RWPE2 (cell line): ENCODE measurements at places on chromosomes 4 and X.
A peak's percentile ranks its signal among the peaks of the same experiment; 100 is the strongest.

DNA sequence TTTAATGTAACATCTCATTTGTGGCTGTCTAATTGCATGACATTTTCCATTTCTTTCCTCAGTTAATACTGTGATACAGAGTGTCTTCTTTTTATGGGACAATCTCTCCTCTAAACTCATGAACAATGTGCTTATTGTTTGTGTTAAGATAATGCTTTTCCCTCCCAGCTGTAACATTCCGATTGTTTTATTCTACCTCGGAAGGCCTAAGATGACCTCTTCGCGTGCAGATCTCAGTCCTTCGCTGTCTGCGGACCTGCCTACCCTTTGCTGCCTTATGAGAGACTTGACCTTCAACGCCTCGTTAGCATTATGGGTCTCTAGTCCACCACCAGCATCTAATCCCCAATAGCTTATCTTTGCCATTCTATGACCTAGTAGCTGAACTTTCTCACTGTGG lies 29.8 kb upstream of the ZFP42 start:
- DNase-seq: no peak

- no peak for DNase-seq
Observed at GRCh38 chrX:1591863-1592469, 562 bp downstream of the AKAP17A start.

DNA sequence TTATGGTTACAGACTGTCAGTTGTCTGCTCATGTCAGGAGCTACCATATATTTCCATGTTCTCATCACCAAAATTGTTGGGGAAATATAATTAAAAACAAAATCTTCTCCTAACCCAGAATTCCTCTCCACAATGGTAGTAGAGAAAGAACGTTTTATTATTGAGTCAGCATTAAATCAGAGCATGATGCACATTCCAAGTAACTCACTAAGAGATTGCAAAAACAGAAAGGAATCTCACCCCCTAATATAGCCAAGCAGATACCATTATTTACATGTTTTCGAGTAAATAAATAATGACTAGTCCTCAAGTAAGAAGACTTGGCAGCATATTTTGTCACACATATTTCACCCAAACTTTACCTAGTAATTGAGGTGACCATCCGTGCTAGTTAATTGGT lies 36.2 kb upstream of the ARHGEF6 start:
- DNase-seq: no peak

DNA sequence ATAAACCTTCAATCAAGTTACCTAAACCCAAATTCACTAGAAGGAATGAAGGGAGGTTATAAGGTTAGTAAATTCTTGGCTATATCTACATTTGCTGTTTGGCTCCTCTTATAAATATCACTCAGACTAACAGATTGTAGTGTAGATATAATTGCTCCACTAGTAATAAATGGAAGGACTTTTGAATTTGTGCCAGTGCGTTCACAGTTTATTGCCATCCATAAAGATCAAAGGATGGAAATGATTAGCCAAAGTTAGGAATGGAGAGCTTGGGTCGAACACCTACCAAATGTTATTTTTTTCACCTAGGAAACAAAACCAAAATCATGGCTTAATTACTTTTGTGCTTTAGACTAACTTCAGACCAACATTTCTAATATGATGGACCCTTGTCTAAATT lies 9.2 kb downstream of the DTHD1 start:
- no peak for DNase-seq

DNA sequence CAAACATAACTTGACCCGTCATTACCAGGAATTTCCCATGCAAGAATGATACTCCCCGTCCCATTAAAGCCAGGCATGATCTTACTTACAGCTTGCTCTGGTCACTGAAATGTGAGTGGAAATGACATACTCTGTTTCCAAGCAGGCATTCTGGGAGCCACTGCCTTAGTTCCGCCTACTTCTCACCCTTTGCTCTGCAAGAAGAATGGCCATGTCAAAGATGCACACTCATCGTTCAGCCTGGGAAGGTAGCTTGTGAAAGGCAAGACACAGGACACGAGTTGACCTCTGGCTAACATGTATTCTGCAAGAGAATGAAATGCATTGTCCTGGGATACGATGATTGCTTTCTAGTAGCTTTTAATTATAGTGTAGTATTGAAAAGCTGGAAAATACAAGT lies 1144.4 kb downstream of the NLGN4X start:
- DNase-seq: no peak

GRCh38 chr4:8516996-8517550 lies 63.1 kb upstream of the GPR78 start:
- DNase-seq: peak; percentile 32

- DNase-seq: no peak
Observed at GRCh38 chrX:39654183-39654925, 443.4 kb downstream of the BCOR start.
